ENCODE measurements at places on chromosomes 6 and 20.

GRCh38 chr6:21773576-21773968, 180.0 kb downstream of the SOX4 start:
- H3K27me3 ChIP-seq: no peaks in the 10 kb centered on the region
- H3K4me1 ChIP-seq: no peaks in the 10 kb centered on the region
- DNase-seq: no peak
- H3K36me3 ChIP-seq: no peaks in the 10 kb centered on the region
- H3K27ac ChIP-seq: no peak overlapping the region

- no peaks in the 10 kb centered on the region for H3K27me3 ChIP-seq
- H3K27ac ChIP-seq: peak overlapping the region; percentile 92
- H3K4me1 ChIP-seq: peaks cover 35% of the 10 kb centered on the region
- peak overlapping the region; percentile 35 for H3K4me3 ChIP-seq
These were observed 22.1 kb downstream of the BACH2 start for GRCh38 chr6:90274451-90275030.

- H3K27me3 ChIP-seq: peaks cover 29% of the 10 kb centered on the region
- H3K4me1 ChIP-seq: peaks cover 11% of the 10 kb centered on the region
- H3K4me3 ChIP-seq: no peak within 1 kb of the TSS
These were observed at the start of gene SCUBE3 for GRCh38 chr6:35213824-35214756. Gene SCUBE3, plus strand, starts transcription at chr6:35213956. Its CDS starts 463 bp downstream, at chr6:35214419.

- no peak overlapping the region for H3K27ac ChIP-seq
- no peak for DNase-seq
- H3K36me3 ChIP-seq: no peaks in the 10 kb centered on the region
- H3K4me1 ChIP-seq: peaks cover 30% of the 10 kb centered on the region
- H3K4me3 ChIP-seq: no peak overlapping the region
These were observed 6.7 kb downstream of the FLOT1 start for GRCh38 chr6:30735668-30736314.

- H3K4me1 ChIP-seq: peaks cover 69% of the 10 kb centered on the region
- H3K36me3 ChIP-seq: peaks cover 17% of the 10 kb centered on the region
- peak overlapping the region; percentile 88 for H3K27ac ChIP-seq
These were observed 797 bp downstream of the PBX2 start for GRCh38 chr6:32189069-32189741.

- no peak for DNase-seq
- H3K27me3 ChIP-seq: no peaks in the 10 kb centered on the region
- no peak overlapping the region for H3K27ac ChIP-seq
These were observed 42.5 kb downstream of the SESN1 start for GRCh38 chr6:109052018-109052651.

DNA sequence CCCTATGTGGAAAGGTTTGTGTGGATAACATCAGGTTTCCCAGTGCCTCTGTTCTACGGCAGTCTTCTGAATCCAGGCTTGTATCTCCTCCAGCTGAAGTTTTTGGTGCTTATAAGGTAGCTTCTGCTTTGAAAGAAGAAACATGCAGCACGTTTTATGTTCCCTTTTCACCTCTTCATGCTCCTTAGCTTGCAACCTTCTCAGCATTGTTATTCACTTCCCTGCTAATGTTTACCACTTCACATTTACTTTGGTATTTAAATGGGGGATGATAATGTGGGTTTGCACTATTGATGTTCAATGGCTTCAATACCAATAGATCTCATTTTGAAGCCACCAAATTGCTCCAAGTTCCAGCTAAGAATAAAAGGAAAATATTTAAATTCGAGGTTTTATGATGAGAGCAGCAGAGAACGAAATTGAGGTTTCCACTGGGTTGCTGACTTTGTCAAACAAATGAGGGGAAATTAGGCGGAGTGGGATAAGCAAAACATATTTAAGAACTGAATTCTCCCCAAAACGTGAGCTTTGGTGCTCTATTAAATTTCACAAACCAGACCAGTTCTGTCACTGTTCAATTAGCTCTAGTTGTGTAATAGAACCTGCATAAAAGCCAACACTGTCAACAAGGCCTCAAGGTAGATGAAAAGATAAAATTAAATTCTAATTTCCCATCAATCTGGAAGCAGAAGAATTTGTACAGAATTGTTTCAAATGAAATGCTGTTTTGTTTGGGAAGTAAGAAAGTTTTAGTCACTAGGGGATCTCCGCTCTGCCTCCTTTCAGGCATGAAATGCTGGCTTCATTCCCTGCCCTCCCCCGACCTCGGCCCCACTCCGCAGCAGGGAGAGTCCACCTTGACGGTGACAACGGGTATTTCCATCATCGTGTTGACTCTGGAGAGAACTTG, 1.4 kb downstream of the IL22RA2 start:
- no peaks in the 10 kb centered on the region for H3K27me3 ChIP-seq
- H3K4me3 ChIP-seq: no peak overlapping the region
- no peak for DNase-seq
- no peaks in the 10 kb centered on the region for H3K4me1 ChIP-seq
- no peaks in the 10 kb centered on the region for H3K36me3 ChIP-seq

GRCh38 chr20:23117738-23118137, 31.6 kb upstream of the CD93 start:
- H3K27ac ChIP-seq: no peak overlapping the region
- no peak overlapping the region for H3K4me3 ChIP-seq
- no peaks in the 10 kb centered on the region for H3K36me3 ChIP-seq
- no peaks in the 10 kb centered on the region for H3K4me1 ChIP-seq

GRCh38 chr6:15266423-15266996, 20.6 kb downstream of the JARID2 start:
- no peak for DNase-seq
- no peak overlapping the region for H3K27ac ChIP-seq
- H3K4me1 ChIP-seq: peaks cover 31% of the 10 kb centered on the region
- no peak overlapping the region for H3K4me3 ChIP-seq
- no peaks in the 10 kb centered on the region for H3K27me3 ChIP-seq

DNA sequence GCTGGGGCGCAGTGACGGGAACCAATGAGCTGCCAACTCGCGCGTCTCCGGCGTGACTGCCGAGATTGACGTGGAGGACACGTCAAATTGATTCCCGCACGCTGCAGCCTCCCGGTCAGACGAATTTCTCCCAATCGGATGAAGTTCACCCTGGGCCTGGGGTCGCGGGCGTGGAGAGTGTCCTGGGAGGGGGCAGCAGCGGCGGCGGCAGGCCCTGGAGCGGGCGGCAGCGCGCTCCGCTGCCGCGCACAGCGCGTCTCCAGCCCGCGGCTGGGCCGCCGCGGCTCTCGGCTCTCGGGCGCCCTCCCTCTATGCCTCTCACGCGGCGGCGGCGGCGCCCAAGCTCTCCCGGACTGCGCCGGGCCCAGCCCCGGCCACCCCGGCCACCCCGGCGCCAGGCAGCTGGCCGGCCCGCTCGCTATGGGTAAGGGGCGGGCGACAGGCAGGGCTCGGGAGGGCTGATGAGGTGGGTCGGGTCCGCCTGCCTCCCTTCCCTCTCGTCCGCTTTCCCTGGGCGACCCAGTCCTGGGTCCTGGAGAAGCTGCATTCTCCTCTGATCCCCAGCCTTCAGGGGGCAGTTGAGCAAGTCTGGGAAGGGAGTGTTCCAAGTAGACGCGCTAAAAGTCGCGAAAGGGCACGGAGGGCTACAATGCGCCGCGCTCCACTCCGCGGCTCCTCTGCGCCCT, at the start of gene PAX1:
PAX1 (plus strand) TSS at position 90 of the 686 bp plus-strand sequence; CDS start at position 139, 49 bp downstream.
- no peak within 1 kb of the TSS for H3K27ac ChIP-seq
- H3K4me3 ChIP-seq: no peak within 1 kb of the TSS
- DNase-seq: no peak
- H3K36me3 ChIP-seq: no peaks in the 10 kb centered on the region
- no peaks in the 10 kb centered on the region for H3K4me1 ChIP-seq

DNA sequence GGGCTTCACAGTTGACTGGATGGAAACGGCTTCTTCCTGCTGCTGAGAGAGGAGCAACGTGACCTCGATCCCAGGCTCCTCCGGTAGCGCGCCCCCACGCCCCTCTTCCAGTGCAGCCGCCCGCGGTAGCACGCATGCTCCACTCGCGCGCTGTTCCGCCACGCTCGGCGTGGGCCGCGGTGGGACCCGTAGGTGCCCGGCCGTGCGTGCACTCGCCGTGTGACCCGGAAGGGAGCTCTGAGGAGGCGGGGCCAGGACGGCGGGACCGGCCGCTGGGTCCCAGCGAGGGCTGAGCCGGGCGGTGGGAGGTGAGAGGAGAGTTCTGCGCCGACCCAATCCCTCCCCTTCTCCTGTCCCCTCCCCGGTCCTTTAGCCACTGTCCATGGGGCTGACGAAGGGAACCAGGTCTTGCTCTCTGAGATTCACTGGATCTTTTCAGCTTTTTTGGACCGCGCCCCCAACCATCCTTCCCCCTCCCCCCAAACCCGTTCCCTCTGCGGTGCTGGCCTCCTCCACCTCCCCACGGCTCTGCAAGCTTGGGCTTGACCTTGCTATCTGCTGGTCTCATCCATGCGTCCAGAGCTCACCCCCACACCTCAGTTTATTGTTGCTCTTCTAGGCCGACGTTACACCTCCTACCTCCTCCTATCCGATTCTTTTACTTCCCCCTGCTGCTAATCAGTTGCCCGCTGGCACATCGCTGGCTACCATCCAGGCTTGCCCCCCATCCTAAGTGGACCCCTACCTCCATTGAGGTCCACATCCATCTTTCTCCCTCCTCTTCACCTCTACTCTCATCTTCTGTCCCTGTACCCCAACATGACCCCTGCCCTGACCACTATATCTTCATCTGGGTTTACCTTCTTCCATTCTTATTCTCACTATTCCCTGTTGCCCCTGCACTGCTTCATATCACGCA, at the start of gene CUL9:
CUL9 (plus strand) TSS at position 255 of the 919 bp plus-strand sequence. CDS start 2,115 bp downstream, outside the sequence.
- H3K4me3 ChIP-seq: peak within 1 kb of the TSS; percentile 74
- peak within 1 kb of the TSS; percentile 73 for H3K27ac ChIP-seq
- peak; percentile 85 for DNase-seq
- H3K36me3 ChIP-seq: peaks cover 30% of the 10 kb centered on the region

GRCh38 chr20:13613917-13614316, 24.8 kb downstream of the TASP1 start:
- no peaks in the 10 kb centered on the region for H3K4me1 ChIP-seq
- DNase-seq: no peak
- H3K4me3 ChIP-seq: no peak overlapping the region
- H3K27ac ChIP-seq: no peak overlapping the region

- H3K27ac ChIP-seq: no peak overlapping the region
- H3K4me3 ChIP-seq: no peak overlapping the region
- H3K4me1 ChIP-seq: no peaks in the 10 kb centered on the region
- no peak for DNase-seq
These were observed 136.8 kb downstream of the ZDHHC14 start for GRCh38 chr6:157517601-157518359.

GRCh38 chr20:10297684-10298240, 79.1 kb downstream of the SNAP25 start:
- no peaks in the 10 kb centered on the region for H3K4me1 ChIP-seq
- DNase-seq: no peak
- no peak overlapping the region for H3K4me3 ChIP-seq

DNA sequence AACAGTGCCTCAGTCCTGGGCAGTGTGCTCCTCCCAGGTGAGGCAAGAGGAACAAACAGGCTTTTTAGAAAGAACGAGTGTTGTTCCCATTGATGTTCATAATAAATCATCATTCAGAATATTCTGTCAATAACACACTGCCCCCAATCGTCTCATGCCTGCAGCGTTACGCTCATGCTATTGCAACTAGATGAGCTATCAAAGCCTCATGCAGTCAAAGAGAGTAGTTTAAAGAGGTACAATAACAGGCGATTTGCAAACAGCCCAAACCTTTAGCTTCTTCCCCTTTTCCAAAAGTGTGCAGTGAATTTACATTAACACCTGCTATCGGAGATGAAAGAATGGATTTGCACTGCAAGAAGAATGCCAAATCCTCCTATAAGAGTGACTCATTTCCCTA, 1164.7 kb upstream of the MAP3K7 start:
- DNase-seq: no peak
- H3K4me1 ChIP-seq: no peaks in the 10 kb centered on the region
- no peaks in the 10 kb centered on the region for H3K36me3 ChIP-seq
- H3K27ac ChIP-seq: no peak overlapping the region
- H3K4me3 ChIP-seq: no peak overlapping the region

GRCh38 chr6:136403110-136403980, 113.7 kb upstream of the BCLAF1 start:
- H3K4me1 ChIP-seq: no peaks in the 10 kb centered on the region
- no peaks in the 10 kb centered on the region for H3K36me3 ChIP-seq
- no peak overlapping the region for H3K4me3 ChIP-seq
- H3K27ac ChIP-seq: no peak overlapping the region

- no peak overlapping the region for H3K4me3 ChIP-seq
- H3K4me1 ChIP-seq: no peaks in the 10 kb centered on the region
- H3K27ac ChIP-seq: no peak overlapping the region
These were observed 222.5 kb upstream of the LRFN2 start for GRCh38 chr6:40809627-40810026.

GRCh38 chr6:134340179-134340975, 22.5 kb upstream of the SGK1 start:
- H3K27ac ChIP-seq: no peak overlapping the region
- no peak overlapping the region for H3K4me3 ChIP-seq
- no peaks in the 10 kb centered on the region for H3K36me3 ChIP-seq
- no peak for DNase-seq

DNA sequence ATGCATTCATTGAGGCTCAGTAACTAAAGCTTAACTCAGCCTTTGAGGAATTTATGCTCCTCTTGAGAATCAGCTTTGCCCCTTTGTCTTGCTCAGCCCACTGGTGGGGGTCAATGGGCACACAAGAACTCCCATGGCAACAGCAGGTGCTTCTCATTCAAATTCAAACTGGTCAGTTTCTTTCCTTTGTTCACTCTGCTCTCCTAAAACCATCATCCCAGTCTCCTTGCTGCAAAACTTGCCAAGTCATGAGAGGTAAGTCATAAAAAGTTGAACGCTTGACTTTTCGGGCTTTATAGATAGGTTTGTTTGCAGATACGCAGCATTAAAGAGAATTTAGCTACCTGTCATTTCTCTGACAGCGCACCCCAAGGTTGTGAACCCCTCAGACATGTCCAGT, 146.8 kb downstream of the TFAP2A start:
- H3K27ac ChIP-seq: no peak overlapping the region
- no peaks in the 10 kb centered on the region for H3K36me3 ChIP-seq
- no peaks in the 10 kb centered on the region for H3K4me1 ChIP-seq
- H3K4me3 ChIP-seq: no peak overlapping the region
- no peaks in the 10 kb centered on the region for H3K27me3 ChIP-seq

GRCh38 chr20:37822141-37822601, 80.8 kb upstream of the VSTM2L start:
- H3K4me3 ChIP-seq: no peak overlapping the region
- H3K27ac ChIP-seq: no peak overlapping the region
- no peaks in the 10 kb centered on the region for H3K27me3 ChIP-seq

GRCh38 chr6:154515826-154516225, 5.3 kb upstream of the CNKSR3 start:
- peaks cover 2% of the 10 kb centered on the region for H3K4me1 ChIP-seq
- H3K4me3 ChIP-seq: no peak overlapping the region
- DNase-seq: no peak
- H3K27me3 ChIP-seq: peaks cover 7% of the 10 kb centered on the region
- H3K27ac ChIP-seq: no peak overlapping the region

DNA sequence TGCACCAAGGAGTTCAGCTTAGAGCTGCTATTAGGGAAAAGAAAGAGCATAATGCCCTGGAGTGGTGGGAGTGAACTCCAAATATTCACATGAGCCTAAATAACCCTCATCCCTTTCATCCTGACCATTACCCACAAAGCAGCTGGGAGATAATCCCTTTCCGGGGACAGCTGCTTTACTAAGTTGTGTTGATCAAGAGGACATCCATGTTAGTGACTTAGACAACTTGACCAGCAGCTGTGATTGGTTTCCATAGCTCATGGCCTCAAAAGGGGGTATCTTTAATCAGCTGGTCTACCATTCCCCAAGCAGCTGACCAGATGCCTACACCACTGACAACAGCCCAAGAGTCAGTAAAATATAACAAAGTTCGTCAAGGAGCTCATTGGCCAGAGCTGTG, 75.8 kb upstream of the LY86 start:
- H3K4me3 ChIP-seq: no peak overlapping the region
- no peaks in the 10 kb centered on the region for H3K4me1 ChIP-seq
- H3K36me3 ChIP-seq: no peaks in the 10 kb centered on the region
- DNase-seq: no peak
- peaks cover 2% of the 10 kb centered on the region for H3K27me3 ChIP-seq
- no peak overlapping the region for H3K27ac ChIP-seq

Measured in CD4-positive, CD25-positive, alpha-beta regulatory T cell (primary cell).